ENCODE measurements at places on chromosomes 1 and 21.
A peak's percentile ranks its signal among the peaks of the same experiment; 100 is the strongest.

- DNase-seq: peak; percentile 19
Observed at GRCh38 chr21:45578176-45578801, 36.0 kb upstream of the SLC19A1 start.

DNA sequence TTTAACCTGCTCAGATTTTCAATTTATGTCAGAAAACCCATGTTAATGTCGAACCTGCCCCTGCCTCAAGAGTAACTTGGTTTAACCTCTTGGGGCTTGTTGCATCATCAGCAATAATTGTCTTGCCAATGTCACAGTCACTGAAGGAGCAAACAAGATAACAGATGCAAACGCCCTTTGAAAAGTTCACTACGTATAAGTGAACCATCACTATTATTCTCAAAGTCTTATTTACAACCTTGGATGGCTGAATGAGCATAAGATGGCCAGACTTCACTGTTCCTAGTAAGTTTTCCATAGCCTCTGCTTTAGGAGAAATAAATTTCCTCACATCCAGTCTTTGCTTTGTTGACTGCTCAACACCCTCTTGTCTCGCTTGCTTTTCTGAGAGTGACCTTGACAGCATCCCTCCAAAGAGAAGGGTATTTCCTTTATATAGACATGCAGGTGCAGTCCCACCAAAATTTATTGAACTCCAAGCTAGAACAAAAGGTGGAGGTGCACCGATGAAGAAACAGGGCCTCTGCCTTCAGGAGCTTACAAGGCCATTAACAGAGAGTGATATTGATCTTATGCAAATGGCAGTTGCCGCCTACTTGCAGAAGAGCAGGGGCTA is 749 bp upstream of the LRIG2 start:
- DNase-seq: no peak

DNA sequence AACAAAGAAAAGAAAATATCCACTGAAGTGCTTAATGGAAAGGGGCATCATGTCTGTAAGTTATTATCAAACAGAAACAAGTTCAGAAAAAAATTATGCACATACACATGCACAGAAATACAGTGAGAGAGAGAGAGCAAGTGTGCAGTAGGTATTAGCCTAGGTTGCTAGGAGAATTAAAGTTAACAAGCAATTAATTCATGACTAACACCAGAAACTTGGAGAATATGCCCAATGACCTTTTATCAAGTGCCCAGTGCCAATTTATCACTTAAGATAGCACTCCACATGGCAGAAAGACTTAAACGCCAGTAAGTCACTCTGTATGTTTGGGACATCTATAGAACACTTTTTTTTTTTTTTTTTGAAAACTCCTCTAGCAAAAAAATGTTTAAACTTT is 56.2 kb upstream of the SLC16A1 start:
- no peak for DNase-seq

- no peak for DNase-seq
Observed at GRCh38 chr1:3914911-3915310, 14.8 kb upstream of the C1orf174 start.

GRCh38 chr1:28046716-28047115 is 41.7 kb downstream of the EYA3 start:
- no peak for DNase-seq

DNA sequence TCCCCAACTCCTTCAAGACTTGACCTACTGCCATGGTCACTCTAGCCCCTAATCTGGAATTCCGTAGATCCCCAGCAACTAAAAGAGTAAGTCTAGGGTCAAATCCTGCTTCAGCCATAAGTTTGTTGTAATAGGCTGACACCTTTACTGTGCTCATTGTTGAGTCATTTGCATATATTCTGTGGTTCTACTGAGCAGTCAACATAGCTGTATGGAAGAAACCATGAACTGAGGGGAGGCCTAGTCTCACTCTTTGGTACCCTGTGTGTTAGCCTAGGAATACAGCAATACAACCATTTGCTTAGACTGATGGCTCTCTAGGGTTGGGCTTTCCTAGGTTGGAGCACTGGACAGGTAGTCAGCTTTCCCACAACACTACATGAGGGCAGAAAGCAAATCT is 23.6 kb upstream of the SLC35D1 start:
- DNase-seq: no peak

DNA sequence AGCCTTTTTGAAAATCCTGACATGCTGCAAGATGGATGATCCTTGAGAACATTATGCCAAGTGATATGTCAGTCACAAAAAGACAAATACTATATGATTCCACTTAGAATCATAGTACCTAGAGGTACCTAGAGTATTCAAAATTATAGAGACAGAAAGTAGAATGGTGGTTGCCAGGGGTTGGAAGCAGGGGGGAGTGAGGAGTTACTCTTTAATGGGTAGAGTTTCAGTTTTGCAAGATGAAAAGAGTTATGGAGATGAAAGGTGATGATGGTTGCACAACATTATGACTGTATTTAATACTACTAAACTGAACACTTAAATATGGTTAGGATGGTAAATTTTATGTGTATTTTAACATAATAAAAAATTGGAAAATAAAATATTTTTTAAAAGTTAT is 37.9 kb upstream of the PODN start:
- DNase-seq: no peak

- DNase-seq: no peak
Observed at GRCh38 chr1:31467005-31467674, 54.1 kb downstream of the SERINC2 start.

Measured in Calu3 (cell line).